Right lobe of liver (tissue), 6 donors: ENCODE measurements at places on chromosomes 5 and 9.

DNA sequence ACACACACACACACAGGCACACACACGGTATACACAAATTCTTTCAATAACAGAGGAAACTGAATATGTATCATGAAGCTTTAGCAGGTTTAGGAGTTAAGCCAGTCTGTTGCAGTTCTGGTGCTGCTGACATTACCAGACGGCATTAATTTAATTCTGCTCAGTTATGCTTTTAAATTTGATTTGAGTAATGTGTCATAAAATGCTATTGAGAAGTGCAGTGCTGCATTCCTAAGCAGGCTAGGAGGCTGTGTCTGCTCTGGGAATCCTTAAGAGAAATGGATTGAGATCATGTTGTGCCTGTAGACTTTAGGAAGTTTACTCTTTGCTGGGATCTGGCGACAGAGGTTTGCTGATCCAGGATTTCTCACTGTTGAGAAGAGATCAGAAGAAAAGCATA, 733.8 kb downstream of the BRINP1 start:
- DNase-seq, result no peak

GRCh38 chr5:90885180-90885868, 326.7 kb downstream of the ADGRV1 start:
- DNase-seq, result no peak

DNA sequence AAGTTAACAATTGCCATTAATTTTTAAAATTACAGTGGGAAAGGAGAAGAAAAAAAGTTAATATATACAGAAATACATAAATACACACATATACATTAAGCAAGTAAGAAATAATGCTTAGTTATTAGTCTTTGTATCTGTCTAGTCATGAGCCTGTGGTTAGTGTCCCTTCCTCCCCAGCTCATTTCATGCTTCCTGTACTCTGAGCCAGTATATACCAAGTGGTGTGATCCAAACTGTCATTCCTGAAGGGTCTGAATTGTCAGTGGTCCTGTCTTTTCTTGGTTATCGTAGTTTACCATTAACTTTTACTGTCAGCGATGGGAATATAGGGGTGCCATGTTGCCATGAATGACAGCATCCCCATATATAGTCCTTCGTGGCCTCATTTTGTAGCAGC, 24.2 kb upstream of the STOM start:
- DNase-seq, result no peak

GRCh38 chr5:1497795-1498622, 25.8 kb downstream of the LPCAT1 start:
- no peak for DNase-seq

DNA sequence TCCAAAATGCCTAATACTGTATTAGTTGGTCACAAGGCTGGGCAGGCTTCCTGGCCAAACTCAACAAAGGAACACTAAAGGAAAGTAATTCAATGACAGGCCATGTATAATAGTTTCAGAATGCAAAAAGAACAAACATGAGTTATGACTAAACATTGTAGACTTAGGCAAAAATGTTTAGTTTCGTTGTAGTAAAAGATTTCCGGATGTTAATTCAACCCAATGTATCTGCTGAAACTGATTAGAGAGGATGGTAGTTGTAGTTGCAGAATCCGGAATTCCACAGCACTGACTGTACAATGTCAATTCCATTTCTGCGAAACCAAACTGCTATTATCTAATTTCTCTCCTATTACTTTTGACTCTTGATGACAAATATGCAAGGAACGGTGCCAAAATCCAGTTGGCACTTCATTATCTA, 117.9 kb upstream of the FST start:
- DNase-seq, result no peak

- no peak for DNase-seq
Observed at GRCh38 chr9:120879446-120879845, 2.5 kb upstream of the PHF19 start.

GRCh38 chr9:92711844-92712243, 41.9 kb upstream of the IPPK start:
- no peak for DNase-seq

GRCh38 chr9:114910541-114910940, 19.9 kb downstream of the TNFSF8 start:
- DNase-seq, result no peak

- DNase-seq, result no peak
Observed at GRCh38 chr5:150473673-150474358, 24.3 kb upstream of the RPS14 start.

DNA sequence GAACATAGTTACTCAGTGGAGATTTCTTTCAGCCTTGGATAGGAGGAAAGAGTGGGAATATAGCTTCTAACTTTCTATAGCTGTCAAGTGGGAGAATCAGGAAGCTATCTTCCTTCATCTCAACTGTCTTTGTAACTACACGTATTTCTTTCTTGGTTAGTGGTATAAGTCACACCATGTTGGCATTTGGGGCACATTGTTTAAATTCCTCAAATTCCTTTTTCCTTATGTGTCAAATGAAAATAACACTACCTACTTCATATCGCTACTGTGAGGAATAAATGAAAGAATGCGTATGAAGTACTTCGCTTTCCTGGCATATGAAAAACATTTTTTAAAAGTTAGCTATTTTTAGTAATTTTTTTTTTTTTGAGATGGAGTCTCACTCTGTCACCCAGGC, 1082.5 kb upstream of the WWC1 start:
- no peak for DNase-seq

DNA sequence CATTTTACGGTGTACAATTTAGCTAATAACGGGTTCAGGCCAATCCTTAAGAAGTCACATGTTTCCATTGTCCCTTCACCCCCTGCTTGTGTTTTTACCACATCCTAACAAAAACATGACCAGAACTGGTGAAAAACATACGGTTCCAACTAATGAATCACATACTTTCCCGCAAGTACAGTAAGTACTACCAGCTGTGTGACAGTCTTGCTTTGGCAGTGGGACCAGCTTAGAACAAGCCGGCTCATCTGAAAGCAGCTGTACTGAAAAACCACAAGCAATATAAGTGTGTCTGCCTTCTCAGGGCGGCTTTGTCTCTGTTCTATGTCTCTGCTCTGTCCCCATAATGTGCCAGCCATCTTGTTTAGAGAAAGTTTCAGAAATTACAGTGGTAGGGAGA, 242.5 kb downstream of the BNC2 start:
- no peak for DNase-seq
